ENCODE measurements at places on chromosomes 11 and 22.
A peak's percentile ranks its signal among the peaks of the same experiment; 100 is the strongest.

- peak; percentile 88 for DNase-seq
These were observed 125.6 kb downstream of the BCR start for GRCh38 chr22:23305922-23306374.

- peak; percentile 62 for DNase-seq
These were observed 49.5 kb downstream of the IGF2 start for GRCh38 chr11:2089536-2090165.

DNA sequence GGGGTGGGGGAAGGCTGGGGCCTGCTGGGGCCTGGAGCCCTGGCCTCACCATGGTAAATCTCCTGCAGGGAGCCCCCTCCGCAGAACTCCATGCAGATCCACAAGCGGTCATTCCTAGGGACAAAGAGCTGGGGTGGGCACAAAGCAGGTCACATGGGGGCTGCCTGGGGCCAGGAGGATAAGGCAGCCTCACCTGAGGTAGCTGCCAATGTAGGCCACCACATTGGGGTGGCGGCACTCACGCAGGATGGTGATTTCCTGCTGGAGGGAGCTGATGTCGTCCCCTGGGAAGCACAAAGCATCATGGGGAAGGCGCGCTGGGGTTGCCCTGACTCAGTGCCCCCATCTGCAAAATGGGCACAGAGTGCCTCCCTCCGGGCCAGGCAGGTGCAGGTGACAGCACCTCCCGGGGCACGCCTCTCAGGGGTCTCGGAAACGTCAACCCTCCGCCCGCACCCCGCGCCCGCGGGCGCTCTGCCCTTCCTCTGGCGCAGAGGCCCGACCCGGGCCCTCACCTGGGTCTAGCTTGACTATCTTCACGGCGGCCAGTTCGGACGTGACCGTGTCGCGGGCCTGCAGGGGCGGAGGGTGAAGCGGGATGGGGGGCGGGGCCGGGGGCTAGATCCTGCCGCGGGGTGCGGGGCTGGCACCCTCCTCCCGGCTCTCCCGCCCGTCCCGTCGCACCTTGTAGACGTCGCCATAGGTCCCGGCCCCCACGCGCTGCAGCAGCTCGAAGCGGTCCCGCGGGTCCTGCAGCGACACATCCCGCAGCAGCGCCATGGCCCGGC is 450 bp downstream of the MAP4K2 start:
- no peak for DNase-seq

DNA sequence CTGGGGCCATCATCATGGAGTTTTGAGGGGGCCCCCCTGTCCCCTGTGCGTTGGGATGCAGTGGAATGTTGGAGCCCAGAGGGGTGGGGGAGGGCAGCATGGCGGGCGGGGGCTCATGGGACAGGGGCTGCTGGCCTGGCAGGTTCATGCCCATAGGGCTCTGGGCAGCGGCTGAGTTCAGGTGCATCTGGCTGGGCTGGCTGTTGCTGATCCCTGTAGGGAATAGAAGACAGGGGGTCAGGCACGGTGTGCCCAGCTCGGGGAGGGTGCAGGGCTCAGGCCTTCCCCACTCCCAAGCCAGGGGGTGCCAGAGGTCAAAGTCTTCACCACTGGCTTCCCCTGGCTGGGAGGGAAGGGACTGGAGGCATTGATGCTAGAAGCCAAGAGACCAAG is 15.6 kb downstream of the CXCR5 start:
- no peak for DNase-seq

DNA sequence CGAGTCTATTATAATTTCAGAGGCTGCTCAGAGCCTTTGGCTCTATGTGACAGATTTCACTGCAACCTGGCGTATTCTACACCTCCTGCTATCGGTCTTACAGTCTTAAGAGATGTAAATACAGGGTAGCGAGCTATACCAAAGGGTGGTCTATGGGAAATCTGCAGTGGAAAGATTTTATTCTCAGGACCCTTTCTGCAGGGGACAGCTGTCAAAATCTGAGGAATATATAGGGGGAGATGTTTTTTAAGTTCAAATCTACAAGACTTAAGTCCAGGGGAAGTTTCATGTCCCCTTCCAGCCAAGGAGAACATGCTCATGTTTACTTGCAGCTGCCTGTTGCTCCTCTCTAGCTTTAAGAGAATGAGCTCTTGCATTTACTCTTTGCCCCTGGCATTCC is 62.7 kb downstream of the MICAL2 start:
- DNase-seq: no peak

- no peak for DNase-seq
These were observed 15.5 kb upstream of the C1QTNF4 start for GRCh38 chr11:47609675-47610074.

DNA sequence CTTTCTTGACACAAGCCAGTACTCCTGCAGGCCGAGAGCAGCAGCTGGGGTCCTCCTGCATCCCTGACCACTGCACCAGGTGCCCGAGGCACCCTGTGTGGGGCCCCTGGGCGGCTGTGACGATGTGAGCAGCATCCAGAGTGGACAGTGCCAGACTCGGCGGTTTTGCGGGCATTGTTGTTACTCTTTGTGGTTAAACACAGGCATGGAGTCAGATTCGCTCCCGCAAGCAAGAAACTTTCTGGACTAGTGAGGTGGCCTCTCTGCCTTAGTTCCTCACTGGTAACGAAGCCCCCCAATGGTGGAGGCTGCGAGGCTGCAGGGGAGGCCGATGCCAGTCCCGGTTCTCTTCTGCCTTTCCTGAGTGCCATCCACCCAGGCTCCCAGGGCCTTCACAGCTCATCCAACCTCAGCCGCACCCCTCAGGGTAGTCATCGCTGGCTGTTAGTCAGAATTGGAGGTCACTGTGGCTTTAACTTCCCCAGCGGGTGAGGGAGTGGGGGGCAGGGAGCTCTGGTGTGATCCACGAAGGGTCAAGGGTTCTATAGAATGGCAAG is 3.7 kb upstream of the CLDN5 start:
- DNase-seq: peak; percentile 32

DNA sequence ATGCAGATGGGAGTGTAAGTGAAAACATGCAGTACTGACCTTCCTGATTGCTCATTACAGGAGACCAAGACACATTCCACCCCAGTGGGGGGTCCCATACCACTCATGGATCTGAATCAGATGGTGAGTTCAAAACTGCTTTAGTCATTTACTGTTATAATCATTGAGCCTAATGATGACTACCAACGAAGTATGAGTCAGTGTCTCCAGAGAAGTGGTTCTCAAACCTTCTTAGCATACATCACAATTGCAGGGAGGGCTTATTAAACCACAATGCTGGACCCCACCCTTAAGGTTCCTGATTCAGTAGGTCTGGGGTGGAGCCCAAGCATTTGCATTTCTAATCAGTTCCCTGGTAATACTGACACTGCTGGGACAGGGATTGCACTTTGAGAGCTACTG is 75.8 kb downstream of the CD44 start:
- DNase-seq: peak; percentile 97

- no peak for DNase-seq
These were observed 177.9 kb downstream of the JRKL start for GRCh38 chr11:96567667-96568066.

DNA sequence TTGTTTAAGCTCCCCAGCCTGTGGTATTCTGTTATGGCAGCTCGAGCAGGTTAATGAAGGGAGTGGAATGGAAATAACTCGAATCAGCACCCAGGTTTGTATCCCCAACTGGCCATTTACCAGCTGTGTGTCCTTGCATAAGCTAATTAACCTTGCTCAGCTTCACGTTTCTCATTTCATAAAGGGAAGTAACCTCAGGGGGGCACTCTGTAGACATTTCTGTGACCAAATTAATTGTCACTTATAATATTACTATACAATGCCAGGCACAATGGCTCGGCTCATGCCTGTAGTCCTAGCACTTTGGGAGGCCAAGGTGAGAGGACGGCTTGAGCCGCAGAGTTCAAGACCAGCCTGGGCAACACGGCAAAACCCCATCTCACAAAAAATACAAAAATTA is 13.8 kb downstream of the ADA2 start:
- no peak for DNase-seq

DNA sequence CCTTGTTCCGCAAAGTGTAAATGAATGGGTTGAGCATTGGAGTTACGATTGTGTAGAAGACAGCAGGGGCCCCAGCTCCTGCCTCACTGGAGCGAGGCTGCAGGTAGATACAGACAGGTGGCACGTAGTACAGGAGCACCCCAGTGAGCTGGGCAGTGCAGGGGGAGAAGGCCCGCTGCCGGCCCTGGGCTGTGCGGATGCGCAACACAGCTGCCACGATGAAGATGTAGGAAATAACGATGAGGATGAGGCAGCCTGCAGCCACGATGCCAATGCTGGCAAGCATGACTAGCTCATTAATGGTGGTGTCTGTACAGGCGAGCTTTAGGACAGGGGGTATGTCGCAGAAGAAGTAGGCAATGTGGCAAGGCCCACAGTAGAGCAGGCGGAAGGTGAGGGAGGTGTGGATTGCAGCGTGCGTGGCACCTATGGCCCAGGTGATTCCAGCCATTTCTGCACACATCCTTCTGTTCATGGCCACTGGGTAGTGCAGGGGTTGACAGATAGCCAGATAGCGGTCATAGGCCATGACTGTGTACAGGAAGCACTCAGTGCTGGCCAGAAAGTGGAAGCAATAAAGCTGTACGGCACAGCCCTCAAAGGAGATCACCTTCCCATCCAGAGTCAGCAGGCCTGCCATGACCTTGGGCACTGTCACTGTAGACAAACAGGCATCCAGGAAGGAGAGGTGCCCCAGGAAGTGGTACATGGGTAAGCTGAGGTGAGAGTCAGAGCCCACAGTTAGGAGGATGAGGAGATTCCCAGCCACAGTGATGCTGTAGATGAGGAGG is 616 bp downstream of the OR10S1 start:
- no peak for DNase-seq

- DNase-seq: no peak
These were observed 38.6 kb upstream of the NCAM1 start for GRCh38 chr11:112922606-112923005.

DNA sequence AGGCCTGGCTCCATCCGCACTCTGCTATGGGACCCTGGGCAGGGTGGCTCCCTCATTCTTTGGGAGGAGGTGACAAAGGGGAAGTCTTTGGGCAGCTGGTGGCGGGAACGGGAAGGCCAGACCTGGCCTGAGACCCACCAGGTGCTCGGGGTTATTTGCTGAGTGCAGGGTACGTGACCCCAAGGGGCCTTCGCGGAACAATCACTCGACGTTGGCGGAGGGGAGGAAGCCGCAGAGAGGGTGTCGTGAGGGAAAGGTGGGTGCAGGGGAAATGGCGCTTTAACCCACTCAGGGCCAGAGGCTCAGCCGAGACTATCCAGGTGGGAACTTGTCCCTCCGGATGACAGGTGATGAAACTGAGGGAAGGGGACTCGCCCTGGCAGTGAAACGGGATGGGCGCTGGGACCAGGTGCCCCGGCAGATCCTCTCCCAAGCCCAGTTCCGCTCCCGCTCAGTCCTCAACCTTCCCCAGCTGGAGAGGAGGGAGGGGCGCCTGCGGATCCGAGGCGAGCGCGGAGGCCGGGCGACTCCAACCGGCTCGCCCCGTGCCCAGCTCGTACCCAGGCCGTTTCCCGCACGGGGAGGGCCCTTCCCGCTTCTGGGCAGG is 911 bp downstream of the A4GALT start:
- no peak for DNase-seq

GRCh38 chr11:12060385-12060985 is 49.9 kb upstream of the MICAL2 start:
- DNase-seq: no peak

DNA sequence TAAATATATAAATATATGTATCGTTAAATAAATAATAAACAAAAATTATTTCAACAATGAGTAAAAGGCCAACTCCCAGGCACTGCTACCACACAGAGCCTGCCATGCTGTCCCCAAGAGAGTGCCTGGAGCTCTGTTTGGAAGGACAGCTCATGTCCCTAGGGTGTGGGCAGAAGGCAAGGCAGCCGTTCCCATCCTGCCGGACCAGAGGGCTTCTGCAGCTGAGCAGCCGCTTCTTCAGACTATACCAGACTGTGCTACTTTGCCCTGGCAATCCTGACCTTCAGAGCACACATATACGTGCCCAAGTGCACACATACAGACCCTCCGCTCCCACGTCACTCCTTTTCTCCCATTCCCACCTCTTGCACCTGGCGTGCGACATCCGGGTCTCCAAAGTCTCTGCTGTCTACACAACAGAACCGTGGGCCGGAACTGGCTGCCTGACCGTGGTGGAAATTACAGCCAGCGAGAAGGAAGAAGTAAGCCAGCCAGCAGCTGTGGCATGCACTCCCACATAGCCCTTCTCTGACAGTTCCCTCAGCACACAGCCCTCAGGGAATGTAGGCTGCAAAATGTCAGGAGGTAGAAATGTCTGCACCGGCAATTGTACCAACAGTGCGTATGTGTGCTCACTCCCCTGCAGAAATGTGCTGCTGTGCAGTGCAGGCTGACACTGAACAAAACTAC is 24.0 kb downstream of the PAX6 start:
- no peak for DNase-seq

- no peak for DNase-seq
These were observed 46.2 kb downstream of the FLRT1 start for GRCh38 chr11:64081745-64082442.

- DNase-seq: no peak
These were observed 22.8 kb downstream of the INCENP start for GRCh38 chr11:62146476-62147200.

- DNase-seq: no peak
These were observed 282.5 kb downstream of the CTTN start for GRCh38 chr11:70680781-70681281.

DNA sequence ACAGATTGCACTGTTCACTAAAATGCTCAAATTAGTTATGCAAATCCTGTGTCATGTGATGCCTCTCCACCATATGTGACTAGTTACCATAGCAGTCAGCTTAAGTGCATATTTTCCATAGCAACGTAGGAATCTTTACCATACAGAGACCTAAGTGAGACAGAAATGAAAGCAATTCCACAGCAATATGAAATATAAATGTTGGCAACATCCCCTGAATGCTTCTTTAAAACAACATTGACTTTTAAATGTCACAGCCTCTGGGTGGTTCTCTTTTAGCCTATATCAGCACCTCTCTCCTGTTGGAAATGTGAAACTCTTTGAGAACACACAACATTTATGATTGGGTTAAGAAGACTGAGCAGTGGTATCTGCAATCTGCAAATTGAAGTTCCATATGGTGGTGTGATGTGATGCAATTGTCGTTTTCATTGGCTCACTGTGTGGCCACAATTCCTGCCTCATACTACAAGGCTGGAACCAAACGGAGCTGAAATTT is 814.6 kb downstream of the DLG2 start:
- no peak for DNase-seq

DNA sequence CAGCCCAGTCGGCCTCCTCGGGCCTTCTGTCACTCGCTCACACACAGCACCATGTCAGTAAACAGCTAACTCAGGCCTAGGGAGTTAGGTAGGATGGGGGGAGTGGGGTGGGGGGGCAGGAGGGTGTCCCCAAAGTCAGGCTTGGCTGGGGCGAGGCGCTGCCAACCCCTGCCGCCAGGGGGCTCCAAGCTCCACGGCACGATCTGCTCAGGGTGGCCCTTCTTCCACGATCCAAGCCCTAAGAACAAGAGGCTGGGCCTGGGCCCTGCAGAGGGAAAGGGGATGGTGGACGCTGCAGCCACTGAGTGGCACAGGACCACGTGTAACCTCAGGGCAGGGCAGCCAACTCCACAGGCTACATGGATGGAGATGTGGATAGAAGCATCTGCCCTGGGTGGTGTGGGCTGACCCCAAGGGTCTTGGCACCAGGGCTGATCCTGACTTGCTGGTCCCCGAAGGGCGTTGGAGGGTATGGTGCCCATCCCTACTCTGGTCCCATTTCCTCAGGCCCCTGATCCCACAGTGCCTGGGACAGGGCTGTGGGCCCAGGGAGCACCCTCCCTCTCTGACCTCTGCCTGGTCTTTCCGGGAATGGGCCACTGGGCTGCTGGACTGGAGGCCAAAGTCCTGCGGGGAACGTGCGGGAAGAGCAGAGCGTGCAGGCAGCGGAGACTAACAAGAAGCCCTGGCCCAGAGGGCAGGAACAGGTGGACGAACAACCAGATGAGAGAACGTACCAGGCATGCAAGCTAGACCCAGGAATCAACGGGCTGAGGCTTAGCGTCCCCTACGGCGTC is 29.1 kb upstream of the TXNRD2 start:
- peak; percentile 58 for DNase-seq
